A549 (cell line): ENCODE measurements at places on chromosomes 13 and 19.

DNA sequence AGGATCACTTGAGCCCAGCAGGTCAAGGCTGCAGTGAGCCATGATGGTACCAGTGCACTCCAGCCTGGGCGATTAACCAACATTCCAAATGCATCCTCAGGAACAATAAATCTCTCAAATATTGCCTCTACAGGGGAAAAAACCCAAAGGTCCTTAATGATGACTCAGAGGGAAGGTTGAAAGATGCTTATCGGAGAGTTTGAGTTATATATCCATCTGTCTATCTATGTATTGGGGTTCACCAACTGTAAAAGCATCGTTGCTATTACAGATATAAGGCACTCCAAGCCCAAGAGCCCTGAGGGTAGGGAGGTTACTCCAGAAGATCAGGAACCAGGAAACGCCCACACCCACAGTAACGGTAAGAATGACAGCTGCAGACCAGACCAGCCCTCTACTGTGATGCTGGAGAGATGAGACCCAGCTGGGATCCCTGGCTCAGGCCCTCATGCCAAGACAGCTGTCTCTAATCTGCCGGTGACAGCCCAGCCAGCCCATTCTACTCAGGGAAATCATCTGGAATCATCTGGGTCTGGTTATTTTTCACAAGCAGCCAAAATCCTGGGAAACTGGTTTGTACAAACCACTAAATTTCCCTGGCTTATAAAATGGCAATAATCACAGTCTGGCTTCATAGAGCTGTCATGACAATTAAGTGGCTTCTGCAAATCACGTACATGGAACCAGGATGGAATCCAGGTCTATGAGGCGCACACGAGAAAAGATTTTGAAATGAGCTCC, 23.8 kb downstream of the TEX101 start:
- peak; percentile 36 for DNase-seq

DNA sequence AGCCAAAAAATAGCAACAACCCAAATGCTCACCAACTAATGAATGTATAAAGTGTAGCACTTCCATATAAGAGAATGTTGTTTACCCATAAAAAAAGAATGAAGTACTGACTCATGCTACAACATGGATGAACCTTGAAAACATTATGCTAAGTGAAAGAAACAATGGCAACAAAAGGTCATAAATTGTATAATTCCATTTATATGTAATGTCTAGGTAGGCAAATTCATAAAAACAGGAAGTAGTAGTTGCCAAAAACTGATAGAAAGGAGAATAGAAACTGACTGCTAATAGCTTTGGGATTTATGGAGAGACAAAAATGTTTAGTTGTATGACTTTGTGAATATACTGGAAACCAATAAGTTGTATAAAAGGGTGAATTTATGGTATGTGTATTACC, 21.6 kb downstream of the MYCBP2 start:
- no peak for DNase-seq

DNA sequence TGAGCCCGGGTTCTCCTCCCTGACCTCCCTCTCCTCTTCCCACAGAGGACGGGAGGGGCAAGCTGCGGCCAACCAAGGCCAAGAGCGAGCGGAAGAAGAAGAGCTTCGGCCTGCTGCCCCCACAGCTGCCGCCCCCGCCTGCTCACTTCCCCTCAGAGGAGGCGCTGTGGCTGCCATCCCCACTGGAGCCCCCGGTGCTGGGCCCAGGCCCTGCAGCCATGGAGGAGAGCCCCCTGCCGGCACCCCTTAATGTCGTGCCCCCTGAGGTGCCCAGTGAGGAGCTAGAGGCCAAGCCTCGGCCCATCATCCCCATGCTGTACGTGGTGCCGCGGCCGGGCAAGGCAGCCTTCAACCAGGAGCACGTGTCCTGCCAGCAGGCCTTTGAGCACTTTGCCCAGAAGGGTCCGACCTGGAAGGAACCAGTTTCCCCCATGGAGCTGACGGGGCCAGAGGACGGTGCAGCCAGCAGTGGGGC, 162.2 kb downstream of the KDM4B start:
- no peak for DNase-seq

- no peak for DNase-seq
These were observed 915 bp upstream of the KCTD12 start for GRCh38 chr13:76887076-76887563.

DNA sequence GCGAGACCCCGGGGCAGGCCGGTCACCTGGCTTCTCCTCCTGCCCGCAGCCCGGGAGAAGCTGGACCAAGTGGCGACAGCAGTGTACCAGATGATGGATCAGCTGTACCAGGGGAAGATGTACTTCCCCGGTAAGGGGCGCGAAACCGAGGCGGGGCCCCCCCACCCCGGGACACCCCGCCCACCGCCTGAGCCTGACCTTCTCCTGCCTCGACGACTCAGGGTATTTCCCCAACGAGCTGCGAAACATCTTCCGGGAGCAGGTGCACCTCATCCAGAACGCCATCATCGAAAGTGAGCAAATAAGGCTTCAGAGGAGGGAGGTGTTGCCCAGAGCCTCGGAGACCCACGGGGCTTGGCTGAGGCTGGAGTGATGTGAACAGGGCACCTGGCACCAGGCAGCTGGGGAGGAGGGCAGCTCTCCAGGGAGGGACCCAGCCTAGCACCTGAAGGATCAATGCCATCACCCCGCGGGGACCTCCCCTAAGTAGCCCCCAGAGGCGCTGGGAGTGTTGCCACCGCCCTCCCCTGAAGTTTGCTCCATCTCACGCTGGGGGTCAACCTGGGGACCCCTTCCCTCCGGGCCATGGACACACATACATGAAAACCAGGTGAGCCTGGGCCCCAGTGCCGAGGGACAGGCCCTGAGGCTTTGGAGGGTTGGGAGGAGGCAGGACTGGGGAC, 629 bp downstream of the IZUMO4 start:
- no peak for DNase-seq

- no peak for DNase-seq
These were observed 9.6 kb upstream of the UBL3 start for GRCh38 chr13:29859971-29860370.

DNA sequence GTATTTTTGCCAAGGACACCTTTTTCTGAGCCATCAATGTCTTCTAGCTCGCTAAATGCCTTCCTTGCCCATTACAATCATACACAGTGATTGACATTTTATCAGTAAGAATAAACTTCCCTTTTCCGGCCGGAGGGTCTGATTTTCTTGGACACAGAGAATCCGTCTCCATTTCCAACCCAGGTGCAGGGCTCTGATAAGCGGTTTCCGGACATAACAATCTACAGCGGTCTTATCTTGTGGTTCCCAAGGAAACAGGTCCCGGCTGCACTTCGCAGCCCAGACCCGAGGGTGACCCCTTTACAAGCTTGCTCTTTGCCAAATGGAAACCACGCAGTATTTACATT, 5.1 kb upstream of the ZNF77 start:
- peak; percentile 47 for DNase-seq

DNA sequence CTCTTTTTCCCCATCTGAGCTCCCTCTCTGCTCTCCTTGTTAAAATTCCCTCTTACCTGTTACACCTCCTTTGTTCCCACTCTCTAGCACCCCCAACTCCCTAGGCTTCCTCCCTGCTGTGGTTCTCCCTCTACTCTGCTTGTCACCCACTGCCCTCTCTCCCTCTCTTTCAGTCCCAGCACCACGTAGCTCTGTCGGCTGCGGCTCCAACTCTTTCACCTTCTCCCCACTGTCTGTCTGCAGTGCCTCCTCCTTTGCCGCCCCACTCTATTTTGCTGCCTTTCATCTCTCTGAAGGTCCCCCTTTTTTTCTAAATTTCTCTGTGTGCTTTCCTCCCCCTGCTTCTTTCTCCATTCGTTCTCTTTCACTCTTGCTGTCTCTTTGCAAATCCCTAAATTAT, 1.1 kb downstream of the ZNF836 start:
- no peak for DNase-seq

DNA sequence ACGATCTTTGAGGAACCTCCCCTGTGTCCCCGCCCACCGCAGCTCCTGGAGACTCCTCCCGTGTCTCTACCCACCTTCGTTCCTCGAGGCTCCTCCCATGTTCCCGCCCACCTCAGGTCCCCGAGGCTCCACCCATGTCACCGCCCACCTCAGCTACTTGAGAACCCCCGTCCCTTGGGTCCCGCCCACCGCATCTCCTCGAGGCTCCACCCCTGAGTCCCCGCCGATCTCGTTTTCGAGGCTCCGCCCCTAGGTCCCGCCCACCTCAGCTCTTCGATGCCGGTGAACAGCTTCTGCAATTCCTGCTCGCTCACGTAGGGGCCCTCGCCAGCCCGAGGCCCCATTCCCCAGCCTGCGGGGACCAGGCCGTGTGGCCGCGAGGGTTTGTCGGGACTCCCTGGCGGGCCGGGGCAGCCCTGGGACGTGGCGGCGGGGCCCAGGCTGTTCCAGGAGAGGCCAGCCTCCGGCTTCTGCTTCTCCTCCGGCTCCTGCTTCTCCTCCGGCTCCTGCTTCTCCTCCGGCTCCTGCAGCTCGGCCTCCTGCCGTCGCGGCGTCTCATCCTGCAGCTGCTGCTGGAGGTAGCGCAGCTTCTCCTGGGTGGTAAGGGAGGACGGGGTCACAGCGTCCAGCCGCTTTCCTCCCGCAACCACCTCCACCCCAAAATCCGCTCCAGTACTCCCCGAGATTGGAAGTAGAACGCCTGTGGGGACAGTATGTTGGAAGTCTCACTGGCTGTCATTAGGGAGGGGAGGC, 16.7 kb downstream of the TSKS start:
- peak; percentile 85 for DNase-seq

GRCh38 chr13:99473515-99473914, 27.8 kb upstream of the TM9SF2 start:
- DNase-seq, result no peak

DNA sequence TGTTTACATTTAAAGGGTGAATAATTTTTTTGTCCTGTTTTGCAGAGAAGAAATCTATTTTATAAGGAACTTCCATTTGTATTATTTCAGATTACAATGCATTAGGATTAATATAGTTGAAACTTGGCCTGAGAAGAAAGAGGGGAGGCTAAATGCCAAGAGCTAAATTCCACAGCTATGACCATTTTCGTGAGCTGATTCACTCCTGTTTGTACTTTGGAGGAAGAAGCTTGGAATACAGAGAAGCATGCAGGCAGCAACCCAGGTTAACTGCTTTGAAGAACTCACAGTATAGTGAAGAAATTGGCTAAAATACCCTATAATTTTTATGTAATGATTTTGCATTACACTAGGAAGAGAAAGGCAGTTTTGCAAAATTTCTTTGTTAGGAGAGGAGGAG, 309.4 kb upstream of the KLF12 start:
- peak; percentile 1 for DNase-seq

DNA sequence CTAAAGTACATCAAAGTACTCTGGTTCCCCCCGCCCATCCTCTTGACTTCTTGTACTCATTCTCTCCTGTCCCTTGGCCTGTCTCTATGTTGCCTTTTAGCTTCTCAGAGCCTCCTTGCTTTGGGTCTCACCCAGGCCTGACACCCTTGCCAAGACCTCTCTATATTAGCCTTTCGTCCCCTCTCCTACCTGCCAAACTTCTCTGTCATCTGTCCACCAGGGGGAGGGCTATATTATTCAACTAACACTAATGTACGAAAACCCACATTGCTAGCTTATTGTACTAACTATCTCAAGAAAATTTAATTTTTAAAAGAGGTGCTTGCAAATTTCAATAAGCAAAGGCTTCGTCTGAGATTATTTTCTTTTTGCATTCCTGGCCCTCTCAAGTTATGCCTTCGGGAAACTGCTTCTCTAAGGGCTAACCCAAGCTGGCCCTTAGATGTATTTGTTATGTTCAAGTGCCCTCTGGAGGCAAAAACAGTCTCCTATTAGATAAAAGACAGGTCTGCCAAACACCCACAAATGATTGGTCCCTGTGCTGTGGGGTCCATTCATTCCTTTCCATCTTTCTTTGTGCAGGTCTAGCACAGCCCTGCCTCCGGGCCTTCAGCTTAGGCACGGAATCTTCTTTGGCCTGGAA, 6.3 kb upstream of the MRPS31 start:
- peak; percentile 64 for DNase-seq

- DNase-seq, result no peak
These were observed 716.5 kb upstream of the PRR20A start for GRCh38 chr13:56424246-56424645.

- no peak for DNase-seq
These were observed 6.9 kb downstream of the KANK3 start for GRCh38 chr19:8336072-8336569.

DNA sequence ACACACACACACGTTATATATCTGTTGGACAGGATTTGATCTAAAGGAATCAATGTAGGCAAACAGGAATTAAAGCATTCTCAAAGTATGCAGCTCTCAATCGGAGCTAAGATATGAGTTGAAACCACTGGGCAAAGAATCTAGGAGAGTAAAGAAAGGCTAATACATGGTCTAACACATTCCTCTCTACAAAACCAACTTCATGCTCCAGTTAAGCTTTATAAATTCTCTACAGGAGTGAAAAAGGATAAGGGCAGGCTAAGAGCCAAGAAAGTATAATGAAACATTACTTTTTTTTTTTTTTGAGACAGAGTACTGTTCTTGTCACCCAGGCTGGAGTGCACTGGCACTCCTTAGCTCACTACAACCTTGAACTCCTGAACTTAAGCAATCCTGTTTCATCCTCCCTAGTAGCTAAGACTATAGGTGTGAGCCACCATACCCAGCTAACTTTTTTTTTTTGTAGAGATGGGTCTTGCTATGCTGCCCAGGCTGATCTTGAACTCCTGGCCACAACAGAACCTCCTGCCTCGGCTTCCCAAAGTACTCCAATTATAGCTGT, 10.6 kb downstream of the FBXL3 start:
- no peak for DNase-seq

DNA sequence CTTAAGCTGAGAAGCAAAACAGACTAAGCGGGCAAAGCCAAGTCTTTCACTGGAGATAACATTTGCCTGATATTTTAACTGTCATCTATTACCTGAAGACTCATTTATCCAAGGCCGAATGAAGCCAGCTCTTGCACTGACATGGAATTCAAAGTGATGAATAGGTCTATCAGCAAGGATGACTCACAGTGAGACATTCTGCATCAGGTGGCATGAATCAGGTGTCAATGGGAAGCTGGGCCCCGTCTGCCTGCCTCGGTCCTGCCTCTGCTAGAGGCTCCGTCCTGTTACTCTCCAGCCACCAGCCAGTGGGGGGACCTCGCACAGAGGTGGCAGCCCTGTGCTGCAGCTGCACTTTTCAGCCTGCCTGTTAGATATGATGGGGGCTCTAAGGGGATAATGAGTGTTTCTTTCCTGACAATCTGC, 23.5 kb downstream of the STARD13 start:
- DNase-seq, result peak; percentile 21

- DNase-seq, result no peak
These were observed 12.6 kb upstream of the MAB21L1 start for GRCh38 chr13:35489050-35489449.

GRCh38 chr13:33757713-33758112, 60.2 kb upstream of the RFC3 start:
- DNase-seq, result no peak
